Glutamatergic neuron (in vitro differentiated cells): ENCODE measurements at places on chromosomes 11 and 22. TPM values are rescaled to one million over a fixed set of nuclear protein-coding genes. Genes with fewer than 3 reads are reported as not detected.

DNA sequence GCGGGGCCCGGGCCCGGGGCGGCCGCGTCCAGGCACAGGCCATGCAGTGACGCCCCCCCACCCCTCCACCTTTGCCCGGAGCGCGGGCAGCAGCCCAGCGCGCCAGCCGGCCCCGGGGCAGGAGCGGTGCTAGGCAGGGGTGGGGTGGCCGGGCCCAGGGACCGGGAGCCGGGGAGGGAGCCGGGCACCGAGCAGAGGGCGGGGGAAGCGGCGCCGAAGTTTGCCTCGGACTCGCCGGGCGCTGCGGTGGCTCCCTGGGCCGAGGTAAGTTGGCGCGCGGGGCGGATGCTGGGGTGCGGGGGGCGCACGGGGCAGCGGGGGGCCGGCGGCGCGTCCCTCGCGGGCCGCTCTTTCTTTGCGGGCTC is 332 bp downstream of the TEAD1 start:
- H3K36me3 ChIP-seq: no peaks in the 10 kb centered on the region
- no peak overlapping the region for H3K27ac ChIP-seq
- H3K4me3 ChIP-seq: no peak overlapping the region
- peaks cover 27% of the 10 kb centered on the region for H3K4me1 ChIP-seq

- peaks cover 9% of the 10 kb centered on the region for H3K36me3 ChIP-seq
- H3K27me3 ChIP-seq: peaks cover 5% of the 10 kb centered on the region
- peak overlapping the region; percentile 31 for H3K4me3 ChIP-seq
- peaks cover 45% of the 10 kb centered on the region for H3K4me1 ChIP-seq
- no peak for DNase-seq
- peak overlapping the region; percentile 59 for H3K27ac ChIP-seq
Measured at GRCh38 chr11:12120031-12121008, 9.9 kb downstream of the MICAL2 start.

FAM227A gene
- total RNA-seq: 6.3 TPM

- DNase-seq: no peak
- no peaks in the 10 kb centered on the region for H3K4me1 ChIP-seq
- no peaks in the 10 kb centered on the region for H3K36me3 ChIP-seq
- no peak overlapping the region for H3K27ac ChIP-seq
- no peaks in the 10 kb centered on the region for H3K27me3 ChIP-seq
Measured at GRCh38 chr11:99406345-99406744, 385.6 kb downstream of the CNTN5 start.

DNA sequence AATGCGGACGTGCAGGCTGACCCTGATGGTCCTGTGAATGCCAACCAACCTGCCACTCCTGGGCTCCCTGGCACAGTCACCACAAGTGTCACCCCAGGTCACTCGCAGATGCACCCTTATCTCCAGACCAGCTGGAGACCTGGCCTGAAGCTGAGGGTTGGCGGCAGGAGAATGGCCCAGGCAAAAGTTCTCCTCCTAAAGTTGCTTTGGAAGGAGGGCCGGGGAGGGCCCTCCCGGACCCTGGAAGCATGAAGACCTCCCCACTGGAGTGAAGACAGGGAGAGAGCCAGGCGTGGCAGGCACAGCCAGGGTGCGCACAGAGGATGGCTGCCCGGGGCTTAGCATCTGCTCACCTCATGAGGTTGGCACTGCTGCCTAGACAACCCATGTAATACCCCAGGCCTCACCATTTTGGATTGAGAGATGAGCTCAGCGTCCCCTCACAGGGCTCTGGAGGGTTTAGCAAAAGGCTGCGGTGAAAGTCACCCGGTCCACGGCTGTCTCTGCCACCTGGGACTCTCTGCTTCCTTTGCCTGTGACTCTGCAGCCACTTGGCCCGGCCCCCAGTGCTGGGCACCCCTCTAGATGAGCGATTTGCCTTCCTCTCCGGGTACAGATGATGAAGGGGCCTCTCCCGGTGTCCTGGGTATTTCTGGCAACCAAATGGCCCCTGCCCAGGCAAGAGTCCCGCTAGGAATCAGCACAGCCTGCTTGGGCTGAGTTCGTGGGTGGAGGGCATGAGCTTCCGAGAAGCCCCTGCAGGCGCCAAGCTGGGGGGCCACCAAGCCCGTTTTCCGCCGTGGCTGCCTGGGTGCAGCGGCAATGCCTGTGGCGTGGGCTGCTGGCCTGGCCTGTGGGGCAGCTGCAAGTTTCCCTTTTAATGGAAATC is 48.3 kb upstream of the SEPTIN5 start:
- H3K36me3 ChIP-seq: no peaks in the 10 kb centered on the region
- no peak overlapping the region for H3K4me3 ChIP-seq
- peaks cover 9% of the 10 kb centered on the region for H3K27me3 ChIP-seq
- peaks cover 30% of the 10 kb centered on the region for H3K4me1 ChIP-seq
- DNase-seq: no peak

ST14 gene
- 0.12 TPM for total RNA-seq

DNA sequence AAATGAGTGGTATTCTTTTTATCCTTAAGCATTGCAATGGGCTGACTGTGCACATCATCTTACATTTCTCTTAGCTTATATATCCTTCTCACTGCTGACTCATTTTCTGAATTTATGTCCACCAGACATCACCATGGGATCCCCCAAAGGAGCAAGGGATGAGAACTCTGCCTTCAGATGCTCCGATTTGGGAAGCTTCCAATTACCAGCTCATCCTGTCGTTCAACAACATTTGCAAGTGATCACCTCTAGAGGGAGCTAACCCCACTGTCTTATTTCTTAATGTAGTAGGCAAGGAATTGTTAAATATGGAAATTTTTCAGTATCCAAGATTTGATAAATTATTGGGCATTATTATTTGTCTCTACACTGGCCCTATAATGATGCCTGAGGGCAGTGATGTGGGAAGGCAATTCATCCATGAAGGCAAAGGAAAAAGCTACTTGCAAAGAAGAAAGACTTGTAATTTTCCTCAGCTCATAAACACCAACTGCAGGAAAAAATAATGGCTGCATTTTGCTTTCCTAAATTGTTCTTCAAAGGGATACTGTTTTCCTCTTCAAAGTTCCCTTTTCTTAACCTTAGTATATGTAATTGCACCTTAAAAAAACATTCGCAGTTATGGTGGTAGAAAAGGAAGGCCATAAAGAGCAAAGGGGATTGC is 102.4 kb upstream of the FSHB start:
- no peaks in the 10 kb centered on the region for H3K4me1 ChIP-seq
- no peak for DNase-seq
- no peak overlapping the region for H3K4me3 ChIP-seq
- H3K27me3 ChIP-seq: no peaks in the 10 kb centered on the region
- no peak overlapping the region for H3K27ac ChIP-seq

OR10A2 gene
- not detected for total RNA-seq

DNA sequence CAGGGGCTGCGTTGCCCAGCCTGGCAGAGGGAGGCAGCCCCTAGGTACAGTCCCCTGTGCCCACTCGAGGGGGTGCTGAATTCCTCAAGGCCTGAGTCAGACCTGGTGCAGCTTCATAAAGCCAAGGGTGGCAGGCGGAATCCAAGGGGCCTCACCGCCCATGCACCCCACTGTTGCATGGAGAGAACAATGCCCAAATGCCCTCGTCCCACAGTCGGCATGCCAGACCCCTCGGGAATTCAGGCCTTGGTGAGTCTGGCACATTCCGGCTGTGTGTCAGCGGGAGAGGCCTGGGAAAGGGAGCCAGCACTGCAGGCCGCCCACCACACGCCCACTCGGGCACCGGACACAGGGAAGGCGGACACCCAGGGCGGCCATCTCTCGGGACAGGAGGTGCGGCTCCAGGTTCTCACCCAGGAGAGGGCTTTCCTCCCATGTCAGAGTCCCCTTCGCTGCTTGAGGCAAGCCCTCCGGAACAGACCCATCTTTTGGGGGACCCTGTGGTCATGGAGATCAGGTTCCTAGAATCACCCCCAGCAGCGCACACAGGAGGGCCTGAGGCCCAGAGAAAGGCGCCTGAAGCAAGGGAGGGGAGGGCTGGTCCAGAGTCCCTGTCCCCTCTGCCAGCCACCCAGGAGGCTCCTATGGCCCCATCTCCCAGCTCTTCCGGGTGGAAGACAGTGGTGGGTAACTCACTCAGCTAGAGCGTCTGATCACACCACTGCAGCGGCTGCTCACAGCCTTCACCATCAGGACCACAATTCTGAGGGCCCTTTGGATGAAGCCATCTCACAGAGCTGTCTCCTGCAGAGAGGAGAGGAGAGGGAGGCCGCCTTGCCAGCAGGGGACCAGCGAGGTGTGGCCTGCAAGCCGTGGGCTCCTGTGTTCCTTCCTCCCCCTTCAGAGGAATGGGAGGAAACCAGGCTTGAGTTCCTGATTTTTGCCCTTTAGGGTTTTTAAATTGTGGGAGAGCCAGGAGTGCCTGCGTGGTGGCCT is 31.6 kb upstream of the KCNQ1OT1 start:
- H3K27me3 ChIP-seq: peaks cover 6% of the 10 kb centered on the region
- no peaks in the 10 kb centered on the region for H3K4me1 ChIP-seq
- DNase-seq: no peak

- H3K27me3 ChIP-seq: no peaks in the 10 kb centered on the region
- no peak overlapping the region for H3K27ac ChIP-seq
- no peak for DNase-seq
- H3K36me3 ChIP-seq: no peaks in the 10 kb centered on the region
Measured at GRCh38 chr11:81970886-81971285, 762.8 kb downstream of the FAM181B start.

DNA sequence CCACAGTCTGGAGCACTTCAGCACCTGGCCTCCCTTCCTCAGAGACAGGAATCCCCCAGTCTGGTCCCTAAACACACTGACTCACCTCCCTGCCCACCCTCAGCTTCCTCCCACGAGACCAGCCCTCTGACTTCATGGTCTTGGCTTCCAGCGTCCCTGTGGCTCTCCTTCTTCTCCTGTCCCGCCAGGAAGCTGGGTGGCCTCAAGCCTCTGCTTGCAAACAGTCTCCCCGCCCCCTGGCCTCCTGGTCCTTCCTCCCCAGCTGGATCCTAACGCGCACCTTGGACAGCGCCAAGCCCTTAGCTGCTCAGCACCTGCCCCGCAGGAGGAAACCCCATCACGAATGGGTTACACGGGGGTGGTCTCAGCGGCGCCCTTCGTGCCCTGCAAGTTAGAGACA is 4.5 kb downstream of the NCF4 start:
- no peak for DNase-seq
- no peaks in the 10 kb centered on the region for H3K36me3 ChIP-seq
- peaks cover 11% of the 10 kb centered on the region for H3K27me3 ChIP-seq
- H3K4me1 ChIP-seq: no peaks in the 10 kb centered on the region
- H3K27ac ChIP-seq: no peak overlapping the region
- no peak overlapping the region for H3K4me3 ChIP-seq

- no peak overlapping the region for H3K4me3 ChIP-seq
- H3K27ac ChIP-seq: no peak overlapping the region
- H3K27me3 ChIP-seq: no peaks in the 10 kb centered on the region
- H3K36me3 ChIP-seq: peaks cover 14% of the 10 kb centered on the region
- no peaks in the 10 kb centered on the region for H3K4me1 ChIP-seq
- DNase-seq: no peak
Measured at GRCh38 chr11:37394236-37394870, 796.3 kb upstream of the RAG2 start.

- peaks cover 4% of the 10 kb centered on the region for H3K4me1 ChIP-seq
- H3K4me3 ChIP-seq: no peak overlapping the region
- no peaks in the 10 kb centered on the region for H3K36me3 ChIP-seq
- DNase-seq: no peak
- H3K27ac ChIP-seq: no peak overlapping the region
- H3K27me3 ChIP-seq: peaks cover 2% of the 10 kb centered on the region
Measured at GRCh38 chr11:128809128-128809527, 58.0 kb downstream of the KCNJ1 start.

GRCh38 chr11:65870307-65870658 is 2.3 kb downstream of the EFEMP2 start:
- no peaks in the 10 kb centered on the region for H3K36me3 ChIP-seq
- H3K27me3 ChIP-seq: peaks cover 22% of the 10 kb centered on the region
- H3K27ac ChIP-seq: peak overlapping the region; percentile 25
- peaks cover 26% of the 10 kb centered on the region for H3K4me1 ChIP-seq
- no peak overlapping the region for H3K4me3 ChIP-seq

GRCh38 chr22:22600531-22601261 is 41.6 kb upstream of the PRAME start:
- peaks cover 5% of the 10 kb centered on the region for H3K4me1 ChIP-seq
- H3K4me3 ChIP-seq: no peak overlapping the region
- DNase-seq: no peak

DNA sequence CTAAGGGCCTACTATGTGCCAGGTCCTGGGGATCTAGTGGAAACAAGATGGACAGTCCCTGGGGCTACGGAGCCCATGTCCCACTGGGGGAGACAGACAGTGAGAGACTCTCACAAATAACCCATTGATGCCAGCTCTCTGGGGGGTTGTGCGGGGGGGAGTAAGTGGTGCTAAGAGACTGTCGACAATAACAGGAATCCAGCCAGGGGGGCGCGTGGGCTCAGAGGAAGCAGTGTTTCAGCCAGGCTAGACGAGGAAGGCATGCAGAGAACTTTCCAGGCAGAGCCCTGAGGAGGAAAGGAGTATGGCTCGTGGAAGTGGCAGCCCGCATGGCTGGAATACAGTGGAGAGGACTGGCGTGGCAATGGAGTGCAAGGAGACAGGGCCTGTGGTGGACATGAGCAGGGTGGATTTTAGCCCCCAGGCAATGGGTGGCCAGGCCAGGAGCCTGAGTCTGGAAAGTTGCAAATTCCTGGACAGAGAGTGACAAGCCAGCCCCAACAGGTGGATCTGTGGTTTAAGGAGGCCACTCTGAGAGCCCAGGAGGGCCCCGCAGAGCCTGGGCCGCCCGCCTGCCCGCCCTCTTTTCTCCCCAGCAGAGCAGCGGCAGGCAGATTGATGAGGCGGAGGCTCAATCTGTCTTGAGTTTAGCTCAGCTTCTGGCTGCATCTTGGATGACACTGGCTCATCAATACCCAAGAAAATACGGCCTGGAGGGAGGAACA is 40.0 kb upstream of the TCF20 start:
- peaks cover 9% of the 10 kb centered on the region for H3K27me3 ChIP-seq
- no peak for DNase-seq
- H3K4me1 ChIP-seq: peaks cover 50% of the 10 kb centered on the region
- H3K27ac ChIP-seq: no peak overlapping the region
- H3K4me3 ChIP-seq: peak overlapping the region; percentile 10

C1QTNF5 gene
- 0.32 TPM for total RNA-seq

GRCh38 chr11:47161134-47161854 is 15.4 kb downstream of the ARFGAP2 start:
- H3K4me1 ChIP-seq: peaks cover 3% of the 10 kb centered on the region
- H3K36me3 ChIP-seq: no peaks in the 10 kb centered on the region
- DNase-seq: peak; percentile 77
- peak overlapping the region; percentile 62 for H3K27ac ChIP-seq
- peaks cover 21% of the 10 kb centered on the region for H3K27me3 ChIP-seq
